ENCODE measurements at places on chromosomes 2 and 18.

DNA sequence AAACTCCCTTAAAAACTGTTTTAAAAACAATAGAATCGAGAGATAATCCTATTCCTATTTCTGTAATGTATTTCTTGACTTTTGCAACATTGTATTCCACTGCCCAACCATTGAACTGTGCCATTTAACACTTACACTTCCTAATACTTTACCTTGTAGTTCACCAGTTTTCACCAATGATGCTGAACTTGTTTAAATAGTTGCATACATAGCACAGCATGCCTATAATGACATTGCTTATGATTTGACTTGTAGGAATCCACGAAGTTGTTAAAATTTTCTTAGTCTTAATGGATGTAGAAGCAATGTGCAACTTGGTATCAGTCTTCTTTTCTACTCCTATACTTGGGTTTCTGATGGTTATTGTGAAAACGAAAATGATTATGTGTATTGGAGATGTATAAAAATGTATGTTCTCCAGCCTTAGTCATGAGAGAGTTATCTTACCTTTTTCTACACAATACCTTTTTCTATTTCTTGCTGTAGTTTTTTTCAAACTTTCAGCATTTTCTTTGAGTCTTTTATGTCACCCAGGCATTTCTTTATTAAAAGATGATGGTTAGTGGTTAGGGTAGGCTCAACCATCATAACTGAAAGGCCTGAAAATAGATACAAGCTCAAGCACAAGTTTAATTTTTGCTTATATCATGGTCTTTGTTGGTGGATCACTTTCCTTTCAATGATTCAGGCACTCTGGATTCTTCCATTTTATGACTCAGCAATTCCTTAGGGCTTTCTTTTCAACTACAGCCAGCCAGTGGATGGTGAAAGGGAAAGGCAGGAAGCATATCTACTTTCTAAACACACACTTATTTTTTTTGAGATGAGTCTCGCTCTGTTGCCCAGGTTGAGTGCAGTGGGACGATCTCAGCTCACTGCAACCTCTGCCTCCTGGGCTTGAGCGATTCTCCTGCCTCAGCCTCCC, 9.4 kb downstream of the GPD2 start:
- no peak for DNase-seq

DNA sequence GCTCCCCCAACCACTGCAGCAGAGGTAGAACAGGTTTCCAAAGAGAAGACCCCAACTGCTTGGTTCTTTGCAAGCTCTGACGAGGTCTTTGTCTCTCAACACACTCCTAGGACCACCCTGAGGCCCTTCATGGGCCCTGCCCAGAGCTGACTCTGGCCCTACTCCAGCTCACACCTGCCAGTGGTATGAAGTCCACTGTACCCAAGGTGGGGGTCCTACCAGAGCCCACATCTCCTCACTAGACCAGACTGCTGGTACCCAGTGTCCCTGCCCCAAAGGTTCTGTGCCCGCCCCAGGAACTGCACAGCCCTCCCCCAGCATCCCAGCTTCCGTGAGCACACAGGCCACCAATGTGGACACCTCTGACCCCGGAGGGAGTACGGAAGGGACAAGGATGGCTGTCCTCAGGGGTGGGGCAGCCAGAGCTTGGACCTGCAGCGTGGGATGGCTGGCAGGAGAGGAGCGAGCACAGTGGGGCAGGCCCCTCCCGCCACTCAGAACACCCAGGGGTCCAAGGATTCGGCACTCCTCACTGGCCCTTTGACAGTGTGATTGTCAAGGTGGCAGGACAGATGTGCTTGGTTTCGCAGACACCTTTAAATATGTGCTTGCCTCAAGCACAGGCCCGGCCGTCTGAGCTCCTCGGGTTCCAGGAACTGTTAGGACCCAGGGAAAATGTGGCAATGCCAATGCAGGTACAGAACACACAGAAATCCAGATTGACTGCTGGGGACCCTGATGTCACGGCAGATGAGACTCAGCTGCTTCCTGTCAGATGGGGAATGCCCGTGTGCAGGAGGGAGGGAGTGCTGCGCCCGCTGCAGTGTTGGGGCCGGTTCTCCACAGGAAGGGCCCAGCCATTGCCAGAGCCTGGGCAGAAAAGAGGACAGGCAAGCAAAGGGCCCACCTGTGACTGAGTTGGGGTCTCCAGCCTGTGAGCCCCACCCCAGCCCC, 51.2 kb downstream of the MTERF4 start:
- no peak for DNase-seq

DNA sequence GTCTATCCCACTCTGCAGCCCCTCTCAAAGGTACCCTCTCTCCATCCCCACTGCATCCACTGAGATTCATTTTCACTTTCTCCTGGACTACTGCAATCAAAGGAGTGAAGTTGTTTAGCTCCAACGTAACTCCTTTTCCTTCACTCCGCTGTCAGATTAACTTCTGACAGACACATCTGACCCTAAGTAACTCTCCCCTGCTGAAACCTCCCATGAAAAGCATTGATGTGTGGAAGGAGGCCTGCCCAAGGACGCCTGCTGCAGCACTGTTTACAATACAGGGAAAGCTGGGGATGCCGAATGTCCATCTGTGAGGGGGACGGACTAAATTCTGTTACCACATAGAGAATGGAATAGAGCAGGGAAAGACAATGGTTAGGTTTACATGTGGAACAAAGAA, 114.8 kb downstream of the TMEM163 start:
- DNase-seq: no peak

- DNase-seq: no peak
Observed at GRCh38 chr2:198546122-198546521, 741.7 kb downstream of the PLCL1 start.

- no peak for DNase-seq
Observed at GRCh38 chr2:130150181-130151144, 5.6 kb upstream of the CCDC74B start.

DNA sequence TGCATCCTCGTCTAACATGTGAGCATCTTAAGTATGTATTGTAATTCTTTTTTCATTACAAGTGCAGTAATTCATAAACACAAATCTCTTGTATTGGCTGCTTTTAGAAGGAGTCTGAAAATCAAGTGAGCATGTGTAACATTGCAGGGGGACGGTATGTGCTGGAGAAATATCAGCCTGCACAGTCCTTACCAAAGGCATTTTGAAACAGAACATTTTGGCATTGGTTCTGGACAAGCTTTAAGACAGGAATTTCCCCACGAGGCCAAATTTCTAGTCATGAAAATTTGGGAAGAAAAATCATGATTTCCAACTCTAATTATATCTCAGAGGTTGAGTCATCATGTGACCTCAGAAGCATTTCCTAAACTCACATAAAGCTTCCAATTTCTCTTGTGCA, 24.7 kb upstream of the NRP2 start:
- no peak for DNase-seq

GRCh38 chr2:15783489-15783888, 156.9 kb upstream of the MYCN start:
- no peak for DNase-seq

DNA sequence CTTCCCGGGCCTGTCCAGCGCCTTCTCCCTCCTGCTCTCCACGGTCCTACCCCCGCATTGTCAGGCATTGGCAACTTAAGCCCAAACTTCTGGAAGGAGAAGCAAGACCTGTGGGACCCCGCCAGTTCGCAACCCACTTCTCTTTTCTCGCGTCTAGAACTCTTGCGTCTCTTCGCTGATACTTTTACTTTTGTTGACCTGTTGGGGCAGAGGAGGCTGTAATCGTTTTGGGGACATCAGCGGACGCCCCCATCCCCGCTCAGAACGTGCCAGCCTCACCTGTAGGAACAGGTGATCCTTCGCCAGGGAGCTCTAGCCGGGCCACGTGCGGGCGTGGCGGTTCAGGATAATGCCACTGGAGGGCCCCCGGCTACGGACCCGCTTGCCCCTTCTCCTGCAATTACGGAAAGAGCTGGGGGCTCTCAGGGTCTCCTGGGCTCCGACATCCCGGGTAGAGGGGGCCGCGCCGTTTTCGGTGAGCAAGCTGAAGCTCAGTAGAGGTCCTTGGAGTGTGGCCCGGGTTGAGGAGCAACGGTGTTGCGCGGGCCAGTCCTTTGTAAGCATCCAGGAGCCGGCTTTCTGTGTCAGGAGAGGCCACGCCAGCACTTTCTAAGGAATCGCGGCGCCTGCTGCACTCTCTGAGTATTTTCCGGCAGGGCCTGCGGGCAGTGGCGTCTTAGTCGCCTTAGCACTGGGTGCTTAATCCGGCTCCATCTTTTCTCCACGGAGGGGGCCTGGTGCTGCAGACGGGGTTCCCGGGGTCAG, 1.6 kb downstream of the MTCL1 start:
- peak; percentile 58 for DNase-seq

- no peak for DNase-seq
Observed at GRCh38 chr18:26549263-26550094, 1.1 kb upstream of the KCTD1 start.

- no peak for DNase-seq
Observed at GRCh38 chr2:236875906-236876505, 209.7 kb upstream of the COPS8 start.

GRCh38 chr2:42801381-42801780, 9.0 kb upstream of the HAAO start:
- no peak for DNase-seq

- no peak for DNase-seq
Observed at GRCh38 chr2:224165901-224166319, 126.8 kb upstream of the SERPINE2 start.

GRCh38 chr2:11920993-11921583, 174.7 kb downstream of the LPIN1 start:
- peak; percentile 21 for DNase-seq

GRCh38 chr2:147554521-147555107, 290.2 kb upstream of the ACVR2A start:
- no peak for DNase-seq

GRCh38 chr18:13235981-13236380, 17.4 kb downstream of the LDLRAD4 start:
- DNase-seq: no peak

DNA sequence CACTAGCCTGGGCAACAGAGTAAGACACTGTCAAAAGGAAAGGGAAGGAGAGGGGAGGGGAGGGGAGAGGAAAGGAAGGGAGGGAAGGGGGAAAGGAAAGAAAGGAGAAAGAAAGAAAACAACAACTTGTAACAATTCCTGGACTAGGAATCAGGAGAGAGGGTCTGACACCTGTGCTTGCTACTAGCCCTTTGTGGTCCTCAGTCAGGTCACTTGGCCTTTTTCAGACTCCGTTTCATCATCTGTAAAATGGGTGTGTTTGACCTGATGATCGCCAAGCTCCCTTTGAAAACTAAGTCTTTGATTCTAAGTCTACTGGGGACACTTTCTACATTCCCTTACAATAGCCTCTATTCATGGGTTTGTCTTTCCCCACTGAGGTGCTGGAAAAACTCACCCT, 11.4 kb upstream of the ATP8B1 start:
- DNase-seq: no peak

DNA sequence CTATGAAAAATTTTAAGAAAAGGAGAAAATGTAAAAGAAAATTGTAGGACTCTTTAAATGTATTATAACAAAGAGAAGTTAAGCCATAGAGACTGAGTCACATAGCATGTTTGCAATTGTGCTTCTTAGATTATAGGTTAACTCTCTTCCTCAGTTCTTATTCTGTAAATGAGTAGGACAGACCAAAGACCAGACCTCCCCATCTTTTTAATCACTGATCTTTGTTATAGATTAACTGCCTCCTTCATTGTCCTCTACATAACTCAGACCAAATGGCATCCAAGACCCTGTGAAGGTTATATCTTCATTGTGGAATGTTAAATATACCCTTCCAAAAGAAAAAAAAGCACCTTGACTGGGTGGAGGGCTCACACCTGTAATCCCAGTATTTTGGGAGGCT, 316.9 kb upstream of the LRRTM4 start:
- DNase-seq: no peak

DNA sequence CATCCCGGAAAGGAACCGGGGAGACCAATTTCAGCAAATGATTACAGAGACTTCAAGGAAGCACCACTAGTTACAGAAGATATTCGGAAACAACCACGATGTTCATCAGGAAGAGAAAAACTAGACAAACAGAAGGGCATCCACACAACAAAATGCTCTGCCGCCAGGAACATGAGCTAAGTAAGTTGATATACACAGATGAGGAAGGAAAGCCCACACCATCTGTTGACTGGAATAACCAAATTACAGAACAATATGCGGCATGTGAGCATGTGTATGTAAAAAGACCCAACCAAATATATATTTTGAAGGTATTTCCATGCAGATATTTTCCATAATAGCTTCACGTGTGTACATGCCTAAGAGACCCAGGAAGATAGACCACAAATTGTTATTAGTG, 47.0 kb downstream of the ACKR3 start:
- no peak for DNase-seq

GRCh38 chr2:85329181-85329651, 1.4 kb upstream of the TGOLN2 start:
- no peak for DNase-seq

DNA sequence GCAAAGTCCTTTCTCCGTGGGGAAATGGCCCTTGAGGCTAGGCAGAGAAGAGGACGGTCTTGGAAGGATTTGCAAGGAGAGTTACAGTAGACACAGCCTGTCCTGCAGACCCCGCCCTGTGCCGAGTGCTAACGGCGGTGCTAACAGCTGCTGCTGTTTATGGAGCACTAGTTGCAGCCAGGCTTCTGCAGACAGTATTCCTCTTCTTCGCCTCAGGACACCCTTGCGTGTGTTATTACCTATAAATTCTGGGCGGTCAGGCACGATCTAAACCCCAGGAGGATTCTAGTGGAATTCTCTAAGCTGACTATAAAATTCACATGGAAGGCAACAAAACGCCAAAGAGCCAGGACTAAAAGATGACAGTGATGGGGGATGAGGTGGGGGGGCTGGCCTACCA, 139.8 kb downstream of the GLI2 start:
- DNase-seq: no peak

GRCh38 chr2:41934329-41934958, 113.4 kb upstream of the PKDCC start:
- DNase-seq: no peak

DNA sequence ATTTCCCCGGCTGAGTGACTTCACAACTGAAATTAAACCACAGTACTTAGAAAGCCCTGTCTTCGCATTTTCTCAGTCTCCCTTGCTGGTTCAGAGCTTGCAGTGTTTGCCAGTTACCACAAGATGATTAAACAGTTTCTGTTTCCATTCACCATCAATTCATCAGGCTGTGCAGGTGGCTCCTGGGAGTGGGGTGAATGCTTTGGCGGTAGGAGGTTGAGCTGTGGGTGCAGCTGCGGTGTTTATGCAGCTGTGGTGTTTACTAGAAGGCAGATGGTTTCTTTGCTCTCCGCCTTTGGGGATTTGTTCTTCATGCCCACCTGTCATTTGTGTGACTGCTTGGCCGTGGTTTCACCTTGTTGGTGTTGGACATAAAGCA, 16.1 kb downstream of the ACOXL start:
- no peak for DNase-seq

- peak; percentile 23 for DNase-seq
Observed at GRCh38 chr18:13424363-13424762, 205.8 kb downstream of the LDLRAD4 start.

DNA sequence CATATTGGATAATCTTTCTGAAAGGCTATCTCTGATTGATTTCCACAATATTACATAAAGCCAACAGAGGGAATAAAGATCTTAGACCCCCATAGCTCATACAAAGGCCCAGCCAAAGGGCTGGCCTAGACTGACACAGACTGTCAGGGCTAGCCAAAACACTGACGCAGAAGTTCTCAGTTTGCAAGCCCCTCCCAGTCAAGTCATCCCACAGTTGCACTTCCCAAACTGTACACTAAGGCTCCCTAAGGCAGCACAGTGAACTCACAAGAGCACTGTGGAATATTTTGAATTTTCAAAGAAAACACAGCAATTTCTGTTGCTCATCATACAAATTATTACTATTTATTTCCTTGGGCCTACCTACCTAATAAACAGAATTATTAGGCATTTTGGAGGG, 244.9 kb downstream of the SP3 start:
- no peak for DNase-seq
